ENCODE measurements at places on chromosomes 7 and 10. TPM values are rescaled to one million over a fixed set of nuclear protein-coding genes. Genes with fewer than 3 reads are reported as not detected.

DNA sequence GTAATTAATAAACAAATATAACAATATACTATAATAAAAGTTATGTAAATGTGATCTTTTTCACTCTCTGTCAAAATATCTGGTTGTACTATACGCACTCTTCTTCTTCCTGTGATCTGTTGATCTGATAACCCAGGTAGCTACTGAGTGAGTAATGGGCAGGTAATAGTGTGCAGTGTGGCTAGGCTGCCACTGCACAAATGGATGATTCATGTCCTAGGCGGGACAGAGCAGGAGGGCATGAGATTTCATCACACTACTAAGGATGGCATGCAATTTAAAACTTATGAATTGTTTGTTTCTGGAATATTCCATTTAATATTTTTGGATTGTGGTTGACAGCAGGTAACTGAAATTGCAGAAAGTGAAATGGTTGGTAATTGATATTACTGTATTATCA, 44.5 kb downstream of the TAS2R16 start:
- no peak for ATAC-seq

ZNF467 gene
- not detected for total RNA-seq

DNA sequence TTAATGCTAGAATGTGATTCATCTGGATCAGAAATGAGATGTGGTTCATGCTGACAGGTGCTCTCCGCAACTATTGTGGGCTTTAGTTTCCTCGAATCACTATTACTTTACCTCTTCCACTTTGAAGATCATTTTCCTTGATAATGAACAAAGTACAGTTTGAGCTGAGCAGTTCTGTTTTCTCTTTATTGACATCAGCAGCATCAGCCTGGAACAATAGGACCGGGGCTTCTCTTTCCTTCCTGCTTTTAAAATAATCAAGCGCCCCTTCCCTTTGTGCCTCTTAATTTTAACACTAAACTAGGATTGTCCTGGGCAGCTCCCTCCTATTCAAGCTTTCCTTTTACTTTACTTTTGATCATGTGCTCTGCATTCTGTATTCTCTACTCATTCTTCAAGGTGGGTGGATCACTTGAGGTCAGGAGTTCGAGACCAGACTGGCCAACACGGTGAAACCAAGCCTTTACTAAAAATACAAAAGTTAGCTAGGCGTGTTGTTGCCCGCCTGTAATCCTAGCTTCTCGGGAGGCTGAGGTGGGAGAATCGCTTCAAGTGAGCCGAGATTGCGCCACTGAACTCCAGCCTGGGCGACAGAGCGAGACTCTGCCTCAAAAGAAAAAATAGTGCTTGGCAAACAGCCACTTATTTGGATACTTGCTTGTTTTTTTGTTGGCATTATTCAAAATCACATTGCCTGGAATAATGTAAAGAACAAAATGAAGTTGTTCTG, 67.0 kb upstream of the RHEB start:
- ATAC-seq: no peak

GRM3 gene
- total RNA-seq: not detected

- ATAC-seq: no peak
Measured at GRCh38 chr10:48508791-48509772, 95.8 kb downstream of the ARHGAP22 start.

DNA sequence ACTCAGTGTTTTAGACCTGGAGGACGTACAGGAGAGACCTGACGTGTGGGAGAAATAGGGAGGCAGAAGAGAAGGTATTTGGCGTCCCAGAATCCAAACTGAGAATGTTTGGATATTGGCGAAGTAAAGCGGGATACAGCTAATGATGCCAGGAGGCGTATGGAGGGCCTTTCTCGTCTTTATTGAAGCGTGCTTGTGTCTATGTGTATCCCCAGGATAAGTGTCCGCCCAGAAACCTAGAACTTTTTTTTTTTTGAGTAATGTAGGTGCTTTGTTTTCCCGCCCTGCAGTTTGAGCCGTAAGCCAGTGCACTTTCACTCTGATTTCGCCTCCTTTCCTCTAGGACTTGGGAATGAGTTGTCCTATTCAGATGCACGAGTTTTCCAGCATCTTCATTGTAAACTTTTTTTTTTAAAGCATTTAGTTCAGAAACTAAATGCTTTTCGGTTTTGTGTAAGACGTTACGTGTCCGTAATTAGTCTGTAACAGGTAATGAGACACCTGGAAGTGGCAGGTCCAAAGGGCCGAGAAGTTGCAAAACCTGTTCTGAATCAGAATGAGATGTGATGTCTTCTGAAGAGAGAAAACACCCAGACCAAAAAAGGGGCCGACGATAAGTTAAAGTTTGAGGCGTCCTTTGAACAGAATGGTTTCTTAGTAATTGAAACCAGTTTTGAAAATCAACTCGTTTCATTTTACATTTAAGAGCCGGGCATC, 746 bp downstream of the ARL5B start:
- ATAC-seq: peak; percentile 13

DNA sequence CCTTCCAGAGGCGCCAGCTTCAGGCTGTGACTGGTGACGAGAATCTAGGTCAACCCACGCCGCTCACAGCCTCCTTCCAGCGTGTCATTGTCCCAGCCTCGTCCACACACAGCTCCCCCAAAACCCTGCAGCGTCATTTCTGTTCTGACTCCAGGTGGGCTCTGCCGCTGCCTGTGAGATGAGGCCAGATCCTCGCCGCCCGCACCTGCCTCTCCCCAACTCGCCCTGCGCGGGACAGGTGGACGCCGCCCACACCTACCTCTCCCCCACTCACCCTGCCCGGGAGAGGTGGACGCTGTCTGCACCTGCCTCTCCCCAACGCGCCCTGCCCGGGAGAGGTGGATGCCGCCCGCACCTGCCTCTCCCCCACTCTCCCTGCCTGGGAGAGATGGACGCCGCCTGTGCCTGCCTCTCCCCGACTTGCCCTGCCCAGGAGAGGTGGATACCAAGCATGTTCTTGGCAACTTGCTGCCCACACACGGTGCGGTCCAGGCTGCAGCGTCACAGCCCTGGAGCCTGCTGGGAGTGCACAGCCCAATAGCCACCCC, 32.0 kb upstream of the CFAP46 start:
- ATAC-seq: no peak

TFPI2 gene
- 0.86 TPM for total RNA-seq

DNA sequence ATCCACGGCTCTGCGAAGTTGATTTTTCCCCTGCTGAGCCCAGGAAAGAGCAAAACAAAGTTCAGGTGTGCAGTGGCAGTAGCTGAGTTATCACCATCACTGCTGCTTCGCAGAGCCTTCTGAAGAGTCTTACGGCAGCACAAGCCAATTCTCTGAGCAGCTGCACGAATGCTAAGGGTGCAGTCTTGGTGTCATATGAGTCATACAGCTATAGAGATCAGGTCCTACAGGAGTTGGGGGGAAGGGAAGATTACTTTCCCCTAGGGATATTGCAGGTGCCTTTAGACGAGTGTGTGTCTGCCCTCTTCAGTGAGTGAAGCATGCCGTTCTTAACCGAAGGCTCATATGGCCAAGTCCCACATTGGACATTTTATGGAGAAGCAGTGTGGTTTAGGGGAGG, 227.8 kb downstream of the CELF2 start:
- peak; percentile 63 for ATAC-seq

GNG11 gene
- total RNA-seq: not detected

SLC25A28 gene
- total RNA-seq: 47.2 TPM

PNLIPRP2 gene
- not detected for total RNA-seq

DNA sequence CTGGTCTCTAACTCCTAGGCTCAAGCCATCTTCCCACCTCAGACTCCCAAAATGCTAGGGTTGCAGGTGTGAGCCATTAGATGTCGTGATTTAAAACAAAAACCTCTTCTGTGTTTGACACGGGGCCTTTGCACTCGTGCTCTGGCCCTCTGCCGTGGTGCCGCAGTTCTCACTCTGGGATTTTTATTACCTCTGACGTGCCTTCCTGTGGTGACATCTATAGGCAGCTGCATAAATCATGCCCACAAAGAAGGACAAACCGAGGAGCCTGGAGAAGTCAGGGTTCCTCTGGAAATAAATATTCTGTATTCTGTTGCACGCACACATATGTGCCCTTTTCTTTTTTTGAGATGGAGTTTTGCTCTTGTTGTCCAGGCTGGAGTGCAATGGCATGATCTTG, 25.9 kb upstream of the OCM start:
- ATAC-seq: no peak

DNA sequence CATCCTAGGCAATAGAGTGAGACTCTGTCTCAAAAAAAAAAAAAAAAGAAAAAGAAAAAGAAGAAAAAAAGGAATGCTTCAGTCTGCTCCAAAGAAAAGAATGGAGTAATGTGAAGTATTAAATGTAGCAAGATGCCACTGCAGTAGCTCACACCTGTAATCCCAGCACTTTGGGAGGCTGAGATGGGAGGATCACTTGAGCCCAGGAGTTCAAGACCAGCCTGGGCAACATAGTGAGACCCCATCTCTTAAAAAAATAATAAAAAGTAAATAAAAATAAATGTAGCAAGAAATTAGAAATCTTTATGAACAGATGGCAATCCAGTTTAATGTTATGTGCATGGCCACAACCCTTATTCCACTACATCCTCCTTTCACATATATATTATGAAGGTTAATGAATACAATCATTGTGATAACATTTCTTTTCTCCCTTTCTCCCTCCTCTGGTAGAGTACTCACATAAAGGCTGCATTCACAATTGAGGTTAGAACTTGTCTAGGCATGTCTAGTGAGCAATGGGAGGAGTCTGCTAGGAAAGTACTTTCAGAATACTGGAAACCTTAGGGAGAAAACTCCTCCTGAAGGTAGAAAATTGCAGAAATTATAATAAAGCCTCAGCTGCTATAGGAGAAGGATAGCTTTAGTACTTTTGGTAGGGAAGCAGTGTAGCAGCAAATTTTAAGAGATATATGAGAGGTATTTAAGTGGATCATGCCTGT, 20.4 kb downstream of the KLLN start:
- no peak for ATAC-seq

All from activated T-helper 17 cell treated with anti-CD3 and anti-CD28 coated beads, Interleukin-2, amount 50 U/mL, for 72 hours (primary cell).